Dorsolateral prefrontal cortex (tissue), 122 donors: ENCODE measurements at places on chromosomes 13 and 19. TPM values are rescaled to one million over a fixed set of nuclear protein-coding genes. Genes with fewer than 3 reads are reported as not detected.

GRCh38 chr13:80590551-80590950 lies 249.6 kb upstream of the SPRY2 start:
- no peak for DNase-seq

DNA sequence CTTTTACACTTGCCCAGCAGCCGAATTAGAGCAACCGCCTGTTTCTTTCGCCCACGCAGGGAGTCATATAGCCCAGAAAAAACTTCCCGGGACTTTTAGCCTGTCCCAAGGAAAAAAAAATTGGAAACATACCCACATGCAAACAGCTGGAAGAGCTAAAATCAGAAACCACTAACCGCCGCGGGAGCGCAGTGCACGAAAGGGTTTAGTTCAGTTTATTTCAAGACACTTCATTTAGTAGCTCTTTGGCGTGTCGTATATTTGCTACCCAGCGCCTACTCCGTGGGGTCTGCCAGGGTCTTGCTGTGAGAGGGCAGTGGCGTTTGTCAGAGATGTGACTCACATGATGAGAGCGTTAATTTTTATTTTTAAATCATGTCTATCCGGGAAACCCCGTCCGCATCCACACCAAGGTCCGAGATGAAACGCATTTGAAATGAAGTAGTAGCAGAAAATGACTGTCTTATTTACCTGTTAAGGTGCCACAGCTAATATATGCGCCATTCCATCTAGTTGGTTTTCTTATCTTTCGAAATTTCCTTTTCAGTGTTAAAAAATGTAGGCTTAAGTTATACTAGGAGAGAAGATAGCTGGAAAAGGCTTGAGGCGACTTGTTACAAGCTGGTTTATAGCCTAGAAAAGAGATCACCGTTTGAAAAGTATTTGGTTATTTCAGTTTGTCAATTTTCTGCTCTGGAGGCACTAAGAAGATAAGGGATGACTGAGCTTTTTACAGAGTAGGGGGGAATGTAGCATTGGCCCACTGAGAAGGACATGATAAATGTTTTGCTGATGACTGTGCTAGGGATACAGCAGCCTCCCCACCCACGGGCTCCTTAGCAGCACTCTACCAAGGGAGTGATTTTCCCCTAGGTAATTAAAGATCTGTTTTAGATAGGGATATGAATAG lies 1.7 kb downstream of the KLF5 start:
- DNase-seq, result no peak

CBY2 gene
- total RNA-seq, result not detected

FXYD3 gene
- 4.5 TPM for total RNA-seq
